ENCODE measurements at places on chromosomes 16 and 17.

GRCh38 chr17:57553526-57553925, 191.6 kb downstream of the CCDC182 start:
- DNase-seq: no peak
- H3K27ac ChIP-seq: no peak overlapping the region
- H3K36me3 ChIP-seq: no peaks in the 10 kb centered on the region
- H3K4me1 ChIP-seq: no peaks in the 10 kb centered on the region

DNA sequence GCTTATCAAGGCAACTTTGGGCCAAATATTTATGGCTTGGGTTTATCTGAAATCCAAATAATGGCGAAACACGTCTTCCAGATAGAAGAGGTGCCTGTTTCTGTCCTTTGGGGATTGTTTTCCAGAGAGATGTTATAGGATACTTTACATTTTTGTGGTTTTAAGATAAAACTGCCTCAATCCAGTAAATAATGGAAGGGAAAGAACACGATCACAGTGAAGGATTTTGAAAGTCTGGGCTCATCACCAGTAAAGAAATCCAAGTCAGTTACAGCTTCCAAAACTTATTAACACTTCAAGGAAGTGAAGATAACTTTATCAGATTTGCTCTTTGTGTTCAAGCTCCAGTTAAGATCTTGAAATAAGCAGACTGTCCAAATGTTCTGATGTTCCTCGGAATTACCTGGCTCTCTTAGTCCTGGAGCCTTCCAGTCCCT, 30.1 kb downstream of the DNAH2 start:
- H3K4me3 ChIP-seq: no peak overlapping the region
- peak overlapping the region; percentile 55 for H3K27ac ChIP-seq
- no peaks in the 10 kb centered on the region for H3K36me3 ChIP-seq
- DNase-seq: no peak
- H3K4me1 ChIP-seq: peaks cover 7% of the 10 kb centered on the region

- H3K4me3 ChIP-seq: no peak overlapping the region
- H3K27me3 ChIP-seq: no peaks in the 10 kb centered on the region
- H3K36me3 ChIP-seq: no peaks in the 10 kb centered on the region
- H3K27ac ChIP-seq: no peak overlapping the region
- H3K4me1 ChIP-seq: no peaks in the 10 kb centered on the region
- DNase-seq: no peak
Measured at GRCh38 chr17:10661437-10661836, 4.3 kb upstream of the MYH3 start.

DNA sequence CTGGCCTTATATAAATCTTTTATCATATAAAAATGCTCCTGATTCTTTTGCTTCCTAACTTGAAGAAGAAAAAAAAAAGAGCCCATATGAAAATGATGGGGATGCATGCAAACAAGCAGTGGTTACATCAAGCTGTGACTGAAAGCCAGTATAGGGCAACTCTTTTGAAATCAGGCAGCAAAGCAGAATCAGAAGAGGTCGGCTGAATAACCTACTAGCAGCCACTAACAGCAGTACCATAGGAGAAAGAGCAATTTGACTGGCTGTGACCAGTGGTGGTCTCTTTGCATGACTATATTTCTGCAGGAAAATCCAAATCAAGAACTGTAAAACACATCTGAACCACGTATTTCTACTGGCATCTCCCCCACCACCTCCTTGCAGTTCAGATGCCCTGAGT, 161.9 kb upstream of the C17orf78 start:
- no peak overlapping the region for H3K27ac ChIP-seq
- no peaks in the 10 kb centered on the region for H3K4me1 ChIP-seq
- peaks cover 4% of the 10 kb centered on the region for H3K36me3 ChIP-seq

- no peak overlapping the region for H3K4me3 ChIP-seq
- H3K36me3 ChIP-seq: no peaks in the 10 kb centered on the region
- H3K4me1 ChIP-seq: no peaks in the 10 kb centered on the region
- peak; percentile 78 for DNase-seq
Measured at GRCh38 chr17:13594762-13595598, 6.7 kb downstream of the HS3ST3A1 start.

GRCh38 chr17:38711792-38712571, 6.9 kb downstream of the MLLT6 start:
- H3K36me3 ChIP-seq: peaks cover 73% of the 10 kb centered on the region
- no peak for DNase-seq
- peak overlapping the region; percentile 86 for H3K27ac ChIP-seq
- no peak overlapping the region for H3K4me3 ChIP-seq
- no peaks in the 10 kb centered on the region for H3K27me3 ChIP-seq
- H3K4me1 ChIP-seq: peaks cover 48% of the 10 kb centered on the region

- H3K27ac ChIP-seq: peak overlapping the region; percentile 19
- H3K4me1 ChIP-seq: peaks cover 51% of the 10 kb centered on the region
- no peaks in the 10 kb centered on the region for H3K27me3 ChIP-seq
- no peak for DNase-seq
- no peak overlapping the region for H3K4me3 ChIP-seq
Measured at GRCh38 chr16:67546761-67547422, 15.4 kb upstream of the CTCF start.

DNA sequence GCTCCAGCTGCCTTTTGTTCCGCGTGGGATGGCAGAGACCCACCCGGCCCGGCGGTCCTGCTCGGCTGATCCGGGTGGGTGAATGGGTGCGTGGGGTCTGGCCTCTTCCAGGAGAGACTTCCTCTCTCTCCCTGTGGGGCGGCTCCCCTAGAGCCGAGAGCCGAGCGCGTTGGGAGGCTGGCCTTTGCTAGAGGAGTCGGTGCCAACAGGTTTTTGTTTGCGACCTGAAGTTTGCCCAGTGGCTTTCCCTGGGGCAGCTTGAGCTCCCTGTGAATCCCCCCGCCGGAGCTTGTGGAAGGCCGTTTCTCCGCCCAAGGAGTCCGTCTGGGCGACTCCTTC, 970 bp downstream of the EPN2 start:
- no peak for DNase-seq
- H3K36me3 ChIP-seq: no peaks in the 10 kb centered on the region
- peak overlapping the region; percentile 92 for H3K4me3 ChIP-seq
- peaks cover 36% of the 10 kb centered on the region for H3K4me1 ChIP-seq
- no peaks in the 10 kb centered on the region for H3K27me3 ChIP-seq

DNA sequence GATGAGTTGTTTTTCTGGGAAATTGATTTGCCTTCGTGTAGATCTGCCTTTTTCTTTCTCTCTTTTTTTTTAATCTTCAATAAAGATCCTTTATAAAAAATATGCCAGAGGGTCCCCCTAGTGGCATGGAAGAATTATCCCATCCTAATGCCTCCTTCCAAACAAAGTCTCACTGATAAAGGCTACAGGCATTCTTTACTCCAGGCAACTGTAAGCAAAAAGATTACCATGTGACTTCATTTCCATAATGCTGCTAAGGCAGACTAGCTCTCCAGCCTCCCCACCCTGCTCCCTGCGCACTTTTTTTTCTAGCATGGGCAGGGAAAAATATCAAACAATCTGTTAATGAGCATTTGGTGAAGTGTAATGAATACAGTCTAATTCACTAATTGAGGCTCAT, 220.2 kb upstream of the CDH8 start:
- no peaks in the 10 kb centered on the region for H3K4me1 ChIP-seq
- H3K36me3 ChIP-seq: no peaks in the 10 kb centered on the region
- H3K4me3 ChIP-seq: no peak overlapping the region
- H3K27me3 ChIP-seq: no peaks in the 10 kb centered on the region
- no peak for DNase-seq
- no peak overlapping the region for H3K27ac ChIP-seq

GRCh38 chr16:89584768-89585549, 9.4 kb downstream of the CPNE7 start:
- no peaks in the 10 kb centered on the region for H3K36me3 ChIP-seq
- H3K4me1 ChIP-seq: no peaks in the 10 kb centered on the region
- DNase-seq: no peak
- no peak overlapping the region for H3K4me3 ChIP-seq

DNA sequence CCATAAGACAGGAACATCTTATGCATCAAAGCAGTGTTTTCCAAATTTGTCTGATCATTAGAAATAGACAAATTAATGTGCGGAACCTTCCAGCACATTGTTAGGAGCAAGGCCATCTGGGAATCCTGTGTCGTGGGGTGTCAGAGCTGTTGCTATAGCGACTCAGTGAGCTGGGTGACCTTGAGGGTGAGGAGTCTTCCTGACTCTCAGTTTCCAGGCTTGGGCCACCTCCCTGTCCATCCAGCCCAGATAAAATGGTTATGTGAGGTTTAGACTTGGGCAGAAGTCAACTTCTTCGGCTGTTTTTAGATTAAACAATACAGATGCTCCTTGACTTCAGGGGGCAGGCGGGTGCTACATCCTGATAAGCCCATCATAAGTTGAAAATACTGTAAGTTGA, 20.6 kb downstream of the MT1X start:
- no peak overlapping the region for H3K27ac ChIP-seq
- H3K4me1 ChIP-seq: peaks cover 3% of the 10 kb centered on the region
- DNase-seq: no peak
- no peak overlapping the region for H3K4me3 ChIP-seq
- no peaks in the 10 kb centered on the region for H3K36me3 ChIP-seq

- no peaks in the 10 kb centered on the region for H3K27me3 ChIP-seq
- H3K27ac ChIP-seq: peak overlapping the region; percentile 82
- no peaks in the 10 kb centered on the region for H3K4me1 ChIP-seq
- DNase-seq: no peak
- no peak overlapping the region for H3K4me3 ChIP-seq
Measured at GRCh38 chr17:57834146-57834741, 15.6 kb downstream of the MRPS23 start.

GRCh38 chr17:77616254-77616731, 342.2 kb upstream of the TNRC6C start:
- H3K4me3 ChIP-seq: no peak overlapping the region
- H3K27me3 ChIP-seq: no peaks in the 10 kb centered on the region
- no peak overlapping the region for H3K27ac ChIP-seq
- no peak for DNase-seq

DNA sequence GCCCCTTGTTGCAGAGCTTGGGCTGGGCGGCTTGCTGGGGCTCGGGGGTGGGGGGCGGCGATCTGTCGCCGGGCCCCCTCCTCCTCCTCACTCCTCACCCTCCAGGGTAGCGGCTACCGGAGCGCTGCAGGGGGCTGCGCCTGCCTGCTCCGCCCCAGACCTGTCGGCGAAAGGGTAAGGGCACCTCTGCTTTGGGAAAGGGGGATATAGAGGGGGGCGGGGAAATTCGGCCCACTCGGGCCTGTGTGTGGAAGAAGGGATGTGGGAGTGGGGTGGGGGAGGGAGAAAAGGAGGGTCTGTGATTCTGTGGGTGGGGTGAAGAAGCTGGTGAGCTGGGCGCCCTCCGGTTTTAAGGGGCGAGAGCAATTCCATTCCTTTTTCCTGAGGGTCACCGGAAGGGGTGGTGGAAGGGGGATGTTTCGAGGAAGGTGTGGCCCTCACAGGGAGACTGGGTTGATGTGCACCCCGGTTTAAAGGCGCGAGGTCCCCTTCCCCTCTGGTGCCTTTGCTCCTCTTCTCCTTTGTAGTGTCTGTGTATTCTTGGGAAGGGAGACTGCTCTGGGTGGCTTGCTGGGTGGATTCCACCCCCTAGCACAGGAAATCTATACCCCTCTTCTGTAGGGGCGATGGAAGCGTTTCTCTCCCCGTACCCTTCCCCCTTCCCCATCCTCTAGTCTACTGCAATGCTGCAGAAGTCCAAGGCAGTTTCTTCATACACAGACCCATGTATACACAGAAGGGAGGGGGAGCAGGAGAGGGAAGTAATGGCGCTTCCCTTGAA, 878 bp downstream of the TAOK1 start:
- no peak for DNase-seq
- H3K36me3 ChIP-seq: no peaks in the 10 kb centered on the region
- H3K27me3 ChIP-seq: no peaks in the 10 kb centered on the region
- H3K4me3 ChIP-seq: peak overlapping the region; percentile 97

- H3K4me3 ChIP-seq: no peak overlapping the region
- no peaks in the 10 kb centered on the region for H3K4me1 ChIP-seq
- no peaks in the 10 kb centered on the region for H3K36me3 ChIP-seq
- no peak overlapping the region for H3K27ac ChIP-seq
- no peaks in the 10 kb centered on the region for H3K27me3 ChIP-seq
Measured at GRCh38 chr17:27959382-27959709, 66.2 kb upstream of the LYRM9 start.

DNA sequence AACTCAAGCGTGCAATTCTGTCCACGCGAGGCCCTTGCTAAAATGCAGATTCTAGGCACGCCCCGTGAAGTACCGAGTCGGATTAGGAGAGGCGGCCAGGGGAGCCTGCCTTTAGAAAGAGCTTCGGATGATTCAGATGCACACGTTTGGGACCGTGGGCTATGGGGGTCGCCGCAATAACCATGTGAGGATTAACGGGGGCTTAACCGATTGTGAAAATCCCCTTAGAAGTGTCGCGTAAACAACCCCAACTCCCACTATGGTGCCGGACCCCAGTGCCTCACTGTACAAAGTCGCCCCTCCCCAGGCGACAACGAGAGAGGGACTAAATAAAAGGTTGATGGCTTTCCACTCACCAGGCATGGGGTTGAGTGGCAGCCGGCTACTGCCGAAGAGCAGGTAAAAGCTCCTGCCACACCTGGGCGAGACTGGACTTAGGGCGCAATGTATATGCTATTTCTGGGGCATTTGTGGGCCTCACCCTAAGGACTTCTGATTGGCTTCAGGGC, 635 bp upstream of the SP2 start:
- H3K36me3 ChIP-seq: no peaks in the 10 kb centered on the region
- peak overlapping the region; percentile 69 for H3K4me3 ChIP-seq
- H3K27ac ChIP-seq: peak overlapping the region; percentile 93
- no peaks in the 10 kb centered on the region for H3K4me1 ChIP-seq
- peak; percentile 75 for DNase-seq

GRCh38 chr16:17654571-17654970, 183.8 kb upstream of the XYLT1 start:
- no peaks in the 10 kb centered on the region for H3K36me3 ChIP-seq
- no peaks in the 10 kb centered on the region for H3K27me3 ChIP-seq
- H3K4me3 ChIP-seq: no peak overlapping the region
- no peaks in the 10 kb centered on the region for H3K4me1 ChIP-seq

DNA sequence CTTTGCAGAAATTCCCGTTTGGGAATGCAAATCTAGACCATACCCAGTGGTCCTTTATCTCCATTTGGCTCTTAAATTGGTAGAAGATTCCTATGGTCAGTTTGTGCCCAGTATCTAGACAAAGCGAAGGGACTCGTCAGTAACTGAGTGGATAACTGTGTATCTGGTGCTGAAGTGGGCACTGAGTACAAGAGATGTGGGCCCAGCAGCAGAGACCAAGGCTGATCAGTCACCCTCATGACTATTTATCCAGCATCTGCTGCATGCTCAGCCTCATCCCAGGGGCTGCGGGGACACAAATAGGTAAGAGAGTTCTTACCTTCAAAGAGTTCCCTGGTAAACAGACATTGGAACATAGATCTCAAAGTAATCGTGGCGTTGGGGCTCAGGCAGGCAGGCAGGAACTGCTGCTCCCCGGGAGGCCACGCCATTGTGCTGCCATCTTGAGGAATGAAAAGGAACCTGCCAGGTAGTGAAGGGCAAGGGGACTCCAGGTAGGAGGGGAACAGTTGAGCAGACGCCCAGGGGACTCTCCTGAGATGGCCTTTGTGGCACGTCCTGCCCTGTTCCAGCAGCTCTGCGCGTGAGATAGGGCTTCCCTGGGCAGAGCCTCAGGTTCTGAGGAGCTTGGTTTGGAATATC, 10.3 kb downstream of the NT5M start:
- DNase-seq: no peak
- no peaks in the 10 kb centered on the region for H3K36me3 ChIP-seq
- H3K27ac ChIP-seq: no peak overlapping the region
- H3K4me3 ChIP-seq: no peak overlapping the region
- no peaks in the 10 kb centered on the region for H3K27me3 ChIP-seq

GRCh38 chr16:26649381-26650045, 417.2 kb upstream of the C16orf82 start:
- H3K27me3 ChIP-seq: no peaks in the 10 kb centered on the region
- H3K27ac ChIP-seq: no peak overlapping the region
- H3K4me3 ChIP-seq: no peak overlapping the region

- H3K4me1 ChIP-seq: no peaks in the 10 kb centered on the region
- no peaks in the 10 kb centered on the region for H3K27me3 ChIP-seq
- H3K4me3 ChIP-seq: no peak overlapping the region
- no peak overlapping the region for H3K27ac ChIP-seq
Measured at GRCh38 chr17:69090365-69090764, 29.6 kb upstream of the ABCA9 start.

Data from right atrium auricular region (tissue), 2 donors.